Adipocyte (in vitro differentiated cells): ENCODE measurements at places on chromosomes 12 and 14.

- peak; percentile 2 for DNase-seq
Measured at GRCh38 chr14:35949920-35950513, 123.9 kb downstream of the BRMS1L start.

DNA sequence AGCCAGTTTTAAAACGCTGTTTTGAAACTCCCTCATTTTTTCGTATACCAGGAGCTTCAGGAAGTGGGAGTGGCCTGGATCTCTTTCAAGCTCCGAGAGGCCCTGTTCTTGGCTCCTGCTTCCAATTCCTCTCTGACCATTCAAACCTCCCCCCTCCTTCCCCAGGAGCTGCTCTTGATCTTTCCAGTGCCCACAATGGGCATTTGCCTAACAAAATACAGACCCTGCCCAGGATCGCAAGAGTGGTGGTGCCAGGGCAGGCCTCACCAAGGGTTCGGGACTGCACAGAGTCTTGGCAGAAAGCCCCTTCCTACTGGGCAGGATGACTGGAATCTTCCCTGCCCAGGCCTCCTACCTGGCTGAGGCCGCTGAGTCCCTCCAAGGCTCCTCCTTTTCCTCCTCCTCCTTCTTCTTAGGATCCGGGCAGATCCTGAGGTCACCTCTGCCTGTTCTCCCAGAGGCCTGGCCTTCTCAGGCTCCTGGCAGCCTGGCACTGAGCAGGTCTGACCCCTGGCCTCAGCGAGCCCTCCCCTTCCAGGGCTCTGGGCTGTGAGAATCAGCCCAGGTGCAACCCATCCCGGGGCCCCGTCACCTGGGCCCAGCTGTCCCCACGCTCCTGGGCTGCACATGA is 46.9 kb upstream of the NOS1 start:
- peak; percentile 5 for DNase-seq

- peak; percentile 68 for DNase-seq
Measured at GRCh38 chr14:71142375-71143038, 235.2 kb downstream of the PCNX1 start.

DNA sequence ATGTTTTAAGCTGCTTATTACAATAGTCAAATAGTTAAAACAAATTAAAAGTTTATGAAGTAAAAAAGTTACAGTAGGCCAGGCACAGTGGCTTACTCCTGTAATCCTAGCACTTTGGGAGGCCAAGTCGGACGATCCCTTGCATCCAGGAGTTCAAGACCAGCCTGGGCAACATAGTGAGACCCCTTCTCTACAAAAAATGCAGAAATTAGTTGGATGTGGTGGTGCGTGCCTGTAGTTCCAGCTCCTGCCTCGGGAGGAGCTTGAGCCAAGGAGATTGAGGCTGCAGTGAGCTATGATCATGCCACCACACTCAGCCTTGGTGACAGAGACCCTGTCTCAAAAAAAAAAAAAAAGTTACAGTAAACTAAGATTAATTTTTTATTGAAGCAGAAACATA is 142.6 kb downstream of the MIPOL1 start:
- no peak for DNase-seq

- no peak for DNase-seq
Measured at GRCh38 chr12:5956987-5957386, 11.9 kb upstream of the ANO2 start.

DNA sequence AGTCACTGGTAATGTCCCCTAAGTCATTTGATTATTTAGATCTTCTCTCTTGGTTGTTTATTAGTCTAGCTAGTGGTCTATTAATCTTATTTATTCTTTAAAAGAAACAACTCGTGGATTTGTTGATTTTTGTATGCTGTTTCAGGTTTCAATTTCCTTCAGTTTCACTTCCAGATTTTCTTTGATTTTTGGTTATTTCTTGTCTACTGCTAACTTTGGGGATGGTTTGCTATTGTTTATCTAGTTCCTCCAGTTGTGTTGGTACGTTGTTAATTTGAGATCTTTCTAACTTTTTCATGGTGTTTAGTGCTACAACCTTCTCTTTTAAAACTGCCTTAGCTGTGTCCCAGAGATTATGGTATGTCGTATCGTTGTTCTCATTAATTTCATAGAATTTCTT is 18.5 kb upstream of the CD69 start:
- DNase-seq = no peak

DNA sequence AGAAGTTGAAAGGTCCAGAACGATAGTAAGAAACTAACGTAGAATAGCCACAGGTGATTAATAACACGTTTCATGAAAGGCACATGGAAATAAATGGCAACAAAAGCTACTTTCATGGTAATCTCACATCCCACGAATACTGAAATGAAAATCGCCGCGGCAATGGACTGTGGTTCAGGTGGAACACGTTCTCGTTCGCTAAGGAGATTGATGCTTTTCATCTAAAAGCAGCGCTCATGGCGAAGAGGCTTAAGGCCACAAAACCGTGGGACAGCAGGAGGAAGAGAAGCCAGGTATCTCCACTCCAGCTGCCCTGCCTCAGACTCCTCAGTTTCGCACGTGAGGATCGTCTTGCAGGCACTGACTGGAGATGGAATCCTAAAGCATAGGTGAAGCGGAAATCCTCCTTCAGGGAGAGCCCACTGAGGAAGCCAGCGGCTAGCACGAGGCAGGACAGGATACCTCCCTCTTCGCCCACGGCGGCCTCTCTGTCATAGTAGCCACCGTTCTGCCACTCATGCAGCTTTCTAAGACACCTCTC is 696 bp upstream of the GPHN start:
- no peak for DNase-seq

GRCh38 chr12:50132505-50133135 is 20.6 kb downstream of the COX14 start:
- peak; percentile 80 for DNase-seq

GRCh38 chr12:116969615-116970585 is 59.1 kb downstream of the FBXW8 start:
- DNase-seq = no peak

GRCh38 chr14:100536721-100537445 is 50.3 kb downstream of the BEGAIN start:
- no peak for DNase-seq

GRCh38 chr14:70489579-70490200 is 37.7 kb downstream of the ADAM21 start:
- DNase-seq = no peak

- no peak for DNase-seq
Measured at GRCh38 chr12:115194448-115194847, 510.5 kb upstream of the TBX3 start.

- DNase-seq = no peak
Measured at GRCh38 chr14:22505697-22506377, 83.2 kb downstream of the DAD1 start.

DNA sequence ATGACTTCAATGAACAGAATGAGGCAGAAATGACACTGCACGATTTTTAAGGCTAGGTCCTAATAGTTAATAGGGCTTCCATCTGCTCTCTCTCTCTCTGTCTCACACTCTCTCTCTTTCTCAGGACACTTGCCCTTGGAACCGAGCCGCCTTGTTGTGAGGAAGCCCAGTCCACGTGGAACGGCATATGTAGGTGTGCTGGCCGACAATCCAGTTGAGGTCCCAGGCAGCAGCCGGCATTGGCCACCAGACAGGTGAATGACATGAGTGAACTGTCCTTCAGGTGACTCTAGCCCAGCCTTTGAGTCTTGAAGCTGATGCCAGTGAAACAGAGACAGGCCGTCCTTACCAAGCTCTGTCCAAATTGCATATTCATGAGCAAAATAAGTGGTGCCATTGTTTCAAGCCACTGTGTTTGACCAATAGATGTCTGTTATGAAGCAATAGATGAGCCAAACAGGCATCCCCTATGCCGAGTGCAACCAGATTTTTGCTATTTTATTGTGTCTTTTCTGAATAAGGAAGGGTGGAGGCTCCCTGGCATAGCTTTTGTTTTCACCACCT is 217.5 kb upstream of the LHX5 start:
- DNase-seq = no peak

GRCh38 chr12:76621582-76622024 is 62.0 kb upstream of the OSBPL8 start:
- peak; percentile 86 for DNase-seq

- no peak for DNase-seq
Measured at GRCh38 chr12:121274036-121274763, 22.3 kb downstream of the CAMKK2 start.

- no peak for DNase-seq
Measured at GRCh38 chr14:72685456-72685855, 208.4 kb downstream of the DPF3 start.

DNA sequence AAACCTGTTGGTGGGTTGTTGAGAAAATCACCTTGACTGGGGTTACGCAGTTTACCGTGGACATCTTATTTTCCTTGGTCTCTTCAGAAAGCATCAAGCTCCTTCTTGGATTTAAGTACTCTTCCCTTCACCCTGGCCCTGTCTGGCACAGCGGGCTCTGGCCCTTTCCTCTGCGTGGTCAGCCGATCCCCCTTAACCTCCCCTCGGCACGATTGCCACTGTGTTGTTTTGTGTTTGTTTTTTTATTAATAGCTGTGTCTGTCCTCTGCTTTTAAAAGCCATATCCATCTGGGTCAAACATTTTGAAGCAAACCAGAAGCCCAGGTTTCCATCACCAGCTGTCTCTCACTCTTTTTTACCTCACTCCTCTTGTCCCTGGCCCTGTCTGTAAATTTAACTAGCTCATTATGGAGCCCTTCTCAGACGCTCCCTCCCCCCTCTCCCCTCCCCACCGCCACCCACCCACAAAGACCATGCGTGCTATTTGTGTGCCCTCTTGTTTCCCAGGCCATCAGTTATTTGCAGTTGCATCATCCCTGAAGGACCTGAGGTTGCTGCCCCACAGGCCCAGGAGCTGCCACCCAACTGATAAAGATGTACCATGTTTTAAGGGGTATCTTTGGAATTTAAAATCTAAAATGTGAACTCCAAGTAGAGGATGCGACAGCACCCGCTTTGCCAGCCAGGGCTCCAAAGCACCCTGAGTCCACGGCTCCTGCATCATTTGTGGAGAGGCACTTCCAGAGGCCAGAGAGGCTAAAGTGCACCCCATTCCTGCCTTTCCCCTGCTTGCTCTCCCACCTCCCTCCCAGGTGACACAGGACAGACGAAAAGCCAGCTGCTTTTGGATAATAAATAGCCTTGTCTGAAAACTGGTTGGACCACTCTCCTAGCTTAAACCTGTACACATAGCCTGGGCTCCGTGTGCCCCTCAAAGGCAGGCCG is 3.9 kb downstream of the BCL11B start:
- DNase-seq = no peak

DNA sequence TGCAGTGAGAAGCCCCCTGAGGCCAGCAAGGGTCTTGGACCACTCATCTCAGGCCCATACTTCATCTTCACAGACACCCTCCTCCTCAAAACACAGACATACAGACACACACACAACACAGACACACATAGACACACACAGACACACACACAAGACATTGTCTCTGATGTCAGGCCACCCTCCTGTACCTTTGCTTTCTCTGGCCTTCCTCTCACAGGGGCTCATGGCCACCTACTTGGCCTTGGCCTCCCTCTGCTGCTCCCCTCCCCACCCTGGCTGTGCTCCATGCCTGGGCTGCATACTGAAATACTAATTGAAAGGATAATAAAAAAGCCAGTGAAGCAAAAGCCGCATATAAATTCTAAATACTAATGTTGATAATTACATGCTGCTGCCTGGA is 1.6 kb upstream of the SYNDIG1L start:
- no peak for DNase-seq
